HuH-7 (cell line): ENCODE measurements at places on chromosomes 12 and 14.

DNA sequence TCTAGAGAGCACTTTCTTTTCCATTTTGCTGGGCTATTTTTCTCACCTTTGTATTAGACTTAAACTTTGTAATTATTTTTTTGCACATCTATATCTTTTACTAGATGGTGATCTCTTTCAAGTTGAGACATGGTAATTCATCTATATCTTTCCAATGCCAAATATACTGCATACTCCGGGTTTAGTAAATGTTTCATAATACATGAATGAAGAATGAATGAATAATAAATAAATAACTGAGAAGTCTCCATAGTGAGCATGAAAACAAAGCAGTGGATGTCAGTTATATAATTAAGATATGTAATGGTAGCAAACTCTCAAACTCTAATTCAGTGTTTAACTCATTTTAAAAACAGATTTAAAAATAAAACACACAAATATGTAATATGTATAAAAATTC lies 342.5 kb upstream of the KITLG start:
- no peak for DNase-seq

- no peak for DNase-seq
Observed at GRCh38 chr12:117540011-117540410, 178.6 kb upstream of the NOS1 start.

GRCh38 chr12:112170971-112171596 lies 45.7 kb downstream of the TRAFD1 start:
- DNase-seq: no peak

DNA sequence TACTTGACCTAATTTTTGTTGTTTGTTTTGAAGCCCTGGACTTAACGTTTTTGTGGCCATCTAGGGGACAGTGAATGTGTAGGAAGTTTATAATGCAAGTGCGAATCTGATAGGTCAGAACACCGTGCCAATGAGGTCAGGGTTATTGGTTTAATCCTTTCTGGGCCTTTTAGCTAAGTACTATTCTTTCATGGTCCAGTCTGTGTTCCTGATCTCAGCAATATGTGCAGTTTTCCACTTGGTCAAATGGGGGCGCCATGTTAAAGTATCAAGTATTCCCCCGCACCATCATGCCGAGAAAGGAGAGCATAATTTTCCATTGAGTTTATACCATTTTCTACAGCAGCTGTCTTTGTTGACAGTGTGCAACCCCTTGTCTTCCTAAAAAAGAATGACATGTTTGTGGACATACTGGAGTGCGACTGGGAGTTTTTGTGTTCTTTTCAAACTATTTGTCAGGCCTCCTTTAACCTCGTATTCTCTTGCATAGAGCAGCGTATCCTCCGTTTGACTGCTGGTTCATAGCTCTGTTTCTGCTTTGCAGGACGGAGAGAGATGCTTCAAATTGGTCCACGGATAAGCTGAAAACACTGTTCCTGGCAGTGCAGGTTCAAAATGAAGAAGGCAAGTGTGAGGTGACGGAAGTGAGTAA lies 1.3 kb downstream of the AHSA1 start:
- peak; percentile 59 for DNase-seq

GRCh38 chr14:74906925-74907521 lies 16.0 kb downstream of the RPS6KL1 start:
- DNase-seq: no peak

- no peak for DNase-seq
Observed at GRCh38 chr12:69662764-69663163, 36.3 kb downstream of the BEST3 start.

GRCh38 chr14:22391908-22392565 lies 197.0 kb downstream of the DAD1 start:
- DNase-seq: peak; percentile 26

GRCh38 chr12:4145990-4146859 lies 127.3 kb upstream of the CCND2 start:
- DNase-seq: no peak

- DNase-seq: no peak
Observed at GRCh38 chr12:46904406-46905238, 78.8 kb upstream of the SLC38A4 start.

DNA sequence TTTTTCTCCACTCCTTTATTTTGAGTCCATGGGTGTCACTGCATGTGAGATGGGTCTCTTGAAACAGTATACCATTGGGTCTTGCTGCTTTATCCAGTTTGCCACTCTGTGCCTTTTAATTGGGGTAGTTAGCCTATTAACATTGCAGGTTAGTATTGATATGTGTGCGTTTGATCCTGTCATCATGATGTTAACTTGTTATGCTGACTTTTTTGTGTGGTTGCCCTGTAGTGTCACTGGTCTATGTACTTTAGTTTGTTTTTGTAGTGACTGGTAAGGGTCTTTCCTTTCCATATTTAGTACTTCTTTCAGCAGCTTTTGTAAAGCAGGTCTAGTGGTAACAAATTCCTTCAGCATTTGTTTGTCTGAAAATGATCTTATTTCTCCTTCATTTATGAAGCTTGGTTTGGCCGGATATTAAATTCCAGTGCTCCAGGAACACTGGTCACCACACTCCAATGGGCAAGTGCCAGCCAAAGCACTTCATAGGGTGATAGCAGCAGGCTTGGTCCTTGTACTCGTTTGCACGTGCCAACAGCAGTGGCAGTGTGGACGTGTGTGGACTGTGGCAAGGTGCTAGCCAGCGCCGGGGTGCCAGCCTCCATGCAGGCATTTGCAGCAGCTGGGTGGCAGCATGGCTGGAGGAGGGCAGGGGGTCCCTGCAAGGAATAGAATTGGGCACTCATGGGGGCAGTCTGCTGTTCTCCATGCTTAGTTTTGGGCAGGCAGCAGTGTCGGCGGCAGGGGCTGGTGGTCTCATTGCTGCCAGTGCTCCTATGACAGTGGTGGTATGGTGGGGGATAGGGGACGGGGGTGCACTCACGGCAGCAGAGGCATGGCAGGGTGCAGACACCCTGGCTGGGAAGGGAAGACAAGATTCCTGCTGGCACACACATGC lies 53.5 kb downstream of the FRS2 start:
- no peak for DNase-seq

DNA sequence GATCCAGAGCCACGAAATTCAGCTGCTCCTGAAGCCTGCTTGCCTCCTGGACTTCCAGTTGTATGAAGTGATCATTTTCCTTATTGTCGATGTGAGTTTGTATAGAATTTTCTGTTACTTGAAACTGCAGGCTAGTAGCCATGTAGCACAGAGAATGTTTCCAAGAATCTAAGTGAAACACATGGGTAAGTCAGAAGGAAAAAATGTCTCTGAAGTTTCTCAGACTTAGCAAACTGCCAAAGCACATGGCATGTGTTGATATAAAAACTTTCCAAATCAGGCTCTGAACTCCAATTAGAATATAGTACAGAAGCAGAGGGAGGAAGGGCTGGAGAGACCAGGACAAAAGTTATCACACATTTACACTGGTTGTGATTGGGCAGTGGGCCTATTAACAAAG lies 9.8 kb upstream of the PCNX1 start:
- DNase-seq: no peak

DNA sequence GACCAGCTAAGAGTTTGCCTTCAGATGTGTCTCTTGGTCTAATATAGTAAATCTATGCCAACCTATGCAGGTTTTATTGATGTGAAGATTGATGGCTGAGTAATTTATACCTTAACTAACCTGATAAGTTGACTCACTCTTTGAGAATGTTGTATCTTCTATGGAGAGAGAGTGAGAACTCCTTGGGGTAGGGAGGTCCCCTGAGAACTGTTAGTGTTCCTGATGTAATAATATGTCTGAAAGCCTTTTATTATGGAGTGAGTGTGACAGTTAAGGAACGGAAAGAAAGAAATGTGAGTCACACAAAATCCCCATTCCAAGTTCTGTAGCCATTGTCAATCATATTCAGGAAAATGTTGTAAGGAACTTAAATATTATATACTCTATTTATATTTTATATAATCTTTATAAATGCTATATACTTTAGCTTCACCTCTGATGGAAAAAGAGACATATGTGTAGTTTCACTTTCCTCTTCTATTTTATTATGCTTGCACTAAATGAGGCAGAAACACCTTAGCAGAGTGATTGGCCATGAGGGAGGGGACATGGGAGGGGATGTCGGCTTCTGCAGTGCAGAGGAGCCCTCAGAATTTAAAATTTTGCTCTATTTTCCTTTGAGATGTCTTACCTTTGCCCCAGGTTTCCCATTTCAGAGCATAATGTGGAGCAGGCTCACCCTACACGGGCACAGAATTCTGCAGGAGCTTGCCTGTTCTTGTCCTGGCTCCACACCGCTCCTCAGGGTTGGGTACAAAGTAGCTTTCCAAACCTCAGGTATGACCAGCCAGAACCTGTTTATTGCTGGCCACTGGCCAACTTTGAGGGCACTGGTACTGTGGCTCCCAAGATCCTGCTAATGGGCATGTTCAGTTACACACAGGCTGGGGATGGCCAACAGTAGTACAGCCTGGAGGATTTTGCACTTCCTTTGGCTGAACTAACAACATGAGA lies 57.7 kb downstream of the ARF6 start:
- no peak for DNase-seq
